ENCODE measurements at places on chromosomes 3 and 15.

- peak; percentile 71 for DNase-seq
Observed at GRCh38 chr3:39065197-39065596, 13.4 kb downstream of the WDR48 start.

DNA sequence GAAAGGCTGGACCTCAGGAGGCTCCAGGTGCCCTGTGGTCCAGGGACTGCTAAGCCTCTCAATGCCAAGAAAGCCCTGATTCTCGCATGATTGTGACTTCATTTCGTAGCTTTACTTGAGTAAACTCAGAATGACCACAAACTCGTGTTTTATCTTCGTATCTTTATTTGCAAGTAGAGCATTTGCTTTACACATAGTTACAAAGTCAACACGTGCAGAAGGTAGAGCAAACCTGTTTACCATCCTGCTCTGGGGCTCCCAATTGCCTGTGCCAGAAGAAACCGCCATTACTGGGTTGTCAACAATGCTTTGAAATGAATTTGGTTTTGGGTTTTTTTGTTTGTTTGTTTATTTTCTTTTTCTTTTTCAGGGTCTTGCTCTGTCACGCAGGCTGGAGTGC, 5.8 kb upstream of the MESP1 start:
- no peak for DNase-seq

DNA sequence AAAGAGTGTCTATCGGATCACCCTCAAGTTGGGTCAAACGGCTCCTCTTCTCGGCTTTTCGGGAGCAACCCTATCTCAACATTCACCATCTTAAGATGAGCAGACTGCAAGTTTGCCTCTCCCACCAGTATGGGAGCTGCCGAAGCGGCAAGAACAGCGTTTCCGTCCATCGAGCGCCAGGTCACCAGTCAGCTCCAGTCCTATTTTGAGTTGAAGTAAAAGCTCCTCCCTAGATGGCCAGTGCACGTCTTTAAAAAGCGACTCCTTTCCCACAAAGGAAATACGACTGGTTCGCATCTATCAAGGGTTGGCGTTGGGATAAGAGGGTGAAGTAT, 369 bp upstream of the U2SURP start:
- no peak for DNase-seq

- no peak for DNase-seq
Observed at GRCh38 chr3:195762249-195762585, 41.4 kb downstream of the MUC20 start.

- DNase-seq = no peak
Observed at GRCh38 chr3:62445275-62445674, 71.9 kb upstream of the FEZF2 start.

GRCh38 chr3:58557491-58557890, 19.7 kb downstream of the FAM107A start:
- DNase-seq = no peak

DNA sequence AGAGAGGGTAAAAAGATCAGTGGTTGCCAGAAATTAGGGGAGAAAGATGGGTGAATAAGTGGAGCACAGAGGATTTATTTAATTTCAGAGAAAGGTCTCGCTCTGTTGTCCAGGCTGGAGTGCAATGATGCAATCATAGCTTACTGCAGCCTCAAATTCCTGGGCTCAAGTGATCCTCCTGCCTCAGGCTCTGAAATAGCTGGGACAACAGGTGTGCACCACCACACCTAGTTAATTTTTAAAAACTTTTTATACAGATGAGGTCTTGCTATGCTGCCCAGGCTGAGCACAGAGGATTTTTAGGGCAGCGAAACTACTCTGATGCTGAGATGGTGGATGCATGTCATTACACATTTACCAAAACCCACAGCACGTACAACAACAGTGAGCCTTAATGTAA, 20.9 kb upstream of the TLE3 start:
- no peak for DNase-seq

GRCh38 chr15:56251315-56252095, 7.8 kb upstream of the RFX7 start:
- no peak for DNase-seq

GRCh38 chr3:157336252-157337009, 100.2 kb upstream of the PTX3 start:
- no peak for DNase-seq

DNA sequence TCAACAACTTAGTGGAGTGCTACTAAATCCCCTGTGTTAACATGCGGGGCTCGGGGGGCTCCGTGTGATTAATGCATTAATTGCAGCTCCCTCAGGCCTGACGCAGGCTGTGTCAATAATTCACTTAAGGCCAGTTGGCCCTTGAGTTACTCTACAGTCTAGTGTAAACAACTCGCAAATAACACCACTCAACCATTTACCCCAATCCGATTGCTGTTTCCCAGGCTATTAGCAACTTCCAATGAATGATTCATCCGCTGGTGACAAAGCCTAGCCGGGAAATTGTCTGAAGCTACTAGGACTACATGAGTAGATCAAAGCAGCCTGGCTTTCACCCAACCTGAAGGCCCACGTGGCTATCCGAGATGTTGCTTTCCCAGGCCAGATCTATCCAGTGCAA, 121.3 kb upstream of the SOX14 start:
- no peak for DNase-seq

DNA sequence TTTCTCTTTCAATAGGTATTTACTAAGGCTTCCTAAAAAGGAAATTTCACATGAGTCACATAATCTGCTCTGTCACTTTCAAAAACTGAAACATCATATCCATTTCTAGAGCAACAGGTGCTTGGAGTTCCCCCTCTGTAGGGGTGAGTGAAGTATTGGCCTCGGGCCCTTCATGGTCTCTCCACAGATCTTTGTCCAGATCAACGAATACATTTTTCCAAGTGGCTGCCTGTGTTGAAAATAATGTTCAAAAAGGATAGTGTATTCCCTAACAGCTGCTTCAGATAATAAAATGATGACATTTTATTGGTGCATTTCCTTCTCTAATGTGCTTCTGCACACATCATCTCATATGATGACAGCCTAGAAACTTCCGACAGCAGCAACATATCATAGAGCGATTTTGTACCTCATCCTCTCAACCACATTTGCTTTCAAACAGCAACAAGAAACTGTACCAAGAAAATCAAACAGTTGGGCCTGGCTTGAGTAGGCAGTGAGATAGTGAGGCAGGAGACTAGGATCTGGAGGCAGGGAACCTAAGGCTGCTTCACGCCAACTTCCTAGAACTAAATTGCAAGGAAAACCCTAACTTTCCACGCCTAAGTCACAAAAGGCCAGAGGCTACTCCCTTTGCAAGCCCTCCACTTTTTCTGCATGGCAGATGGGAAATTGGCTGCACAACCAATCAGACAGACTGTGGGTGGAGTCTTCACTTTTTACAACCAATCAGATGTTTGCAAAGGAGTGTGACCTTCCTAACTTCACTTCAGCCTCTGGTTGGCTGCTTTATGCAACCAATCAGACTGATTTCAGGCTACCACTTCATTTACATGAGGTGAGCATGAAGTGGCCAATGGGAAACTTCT, 340.2 kb downstream of the LRRC3B start:
- DNase-seq = no peak

GRCh38 chr3:42572278-42572677, 9.5 kb downstream of the SEC22C start:
- DNase-seq = peak; percentile 58

DNA sequence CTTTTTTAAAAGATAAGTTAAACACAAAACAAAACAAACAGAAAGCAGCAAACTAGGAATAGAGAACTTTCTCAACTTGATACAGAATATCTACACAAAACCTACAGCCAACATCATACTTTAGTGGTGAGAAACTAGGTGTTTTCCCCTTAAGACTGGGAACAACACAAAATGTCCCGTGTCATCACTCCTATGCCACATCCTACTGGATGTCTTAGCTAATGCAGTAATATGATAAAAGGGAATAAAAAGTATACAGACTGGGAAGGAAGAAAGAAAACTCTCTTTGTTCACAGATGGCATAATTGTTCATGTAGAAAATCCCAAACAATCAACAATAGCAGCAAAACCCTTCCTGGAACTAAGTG, 45.9 kb downstream of the TMEM45A start:
- no peak for DNase-seq

- DNase-seq = no peak
Observed at GRCh38 chr3:165254812-165255211, 58.6 kb upstream of the SLITRK3 start.

GRCh38 chr3:194265505-194265892, 85.6 kb downstream of the CPN2 start:
- peak; percentile 93 for DNase-seq

DNA sequence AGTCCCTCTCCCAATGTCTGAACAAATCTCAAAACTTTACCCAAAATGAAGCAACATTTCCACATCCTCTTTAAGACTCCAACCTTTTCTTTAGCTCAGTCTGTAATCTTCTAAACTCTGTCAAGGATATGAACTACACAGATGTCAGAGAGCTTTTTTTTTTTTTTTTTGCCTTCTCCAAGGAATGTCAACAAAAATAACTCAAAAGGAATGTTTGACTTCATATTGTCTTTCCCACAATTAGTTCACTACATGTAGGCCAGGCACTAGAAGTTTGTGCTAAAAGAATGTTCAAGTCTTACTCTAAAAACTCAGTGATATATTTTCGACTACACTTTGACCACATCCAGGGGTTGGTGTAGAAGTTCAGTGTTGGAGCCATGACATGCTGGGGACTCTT, 37.1 kb downstream of the ADAMTS9 start:
- peak; percentile 71 for DNase-seq

- peak; percentile 7 for DNase-seq
Observed at GRCh38 chr15:25408428-25408827, 30.4 kb downstream of the UBE3A start.

DNA sequence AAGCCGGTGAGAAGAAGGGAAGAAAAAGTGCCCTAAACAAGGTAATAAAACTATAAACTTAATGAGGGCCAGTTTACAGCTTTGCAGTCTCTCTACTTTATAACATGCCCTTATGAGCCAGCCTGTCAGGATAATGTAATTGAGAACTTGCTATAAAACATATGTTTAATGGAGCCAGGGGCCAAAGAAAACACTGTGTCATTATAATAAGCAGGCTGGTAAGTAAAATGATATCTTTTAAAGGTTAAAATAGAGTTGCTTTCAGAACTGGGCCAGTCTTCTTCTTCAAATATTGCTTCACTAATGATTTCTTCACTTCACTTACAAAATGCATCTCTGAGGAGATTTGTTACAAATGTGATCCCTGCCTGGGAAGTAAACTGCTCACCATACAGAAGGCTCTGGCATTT, 192.5 kb downstream of the SHOX2 start:
- peak; percentile 22 for DNase-seq

GRCh38 chr3:141996437-141996836, 120.0 kb downstream of the ATP1B3 start:
- DNase-seq = no peak

- DNase-seq = no peak
Observed at GRCh38 chr3:46337911-46338310, 16.0 kb upstream of the CCR2 start.

- DNase-seq = no peak
Observed at GRCh38 chr3:33091746-33092145, 5.2 kb downstream of the GLB1 start.

GRCh38 chr3:134801204-134801958, 6.3 kb downstream of the EPHB1 start:
- DNase-seq = no peak

DNA sequence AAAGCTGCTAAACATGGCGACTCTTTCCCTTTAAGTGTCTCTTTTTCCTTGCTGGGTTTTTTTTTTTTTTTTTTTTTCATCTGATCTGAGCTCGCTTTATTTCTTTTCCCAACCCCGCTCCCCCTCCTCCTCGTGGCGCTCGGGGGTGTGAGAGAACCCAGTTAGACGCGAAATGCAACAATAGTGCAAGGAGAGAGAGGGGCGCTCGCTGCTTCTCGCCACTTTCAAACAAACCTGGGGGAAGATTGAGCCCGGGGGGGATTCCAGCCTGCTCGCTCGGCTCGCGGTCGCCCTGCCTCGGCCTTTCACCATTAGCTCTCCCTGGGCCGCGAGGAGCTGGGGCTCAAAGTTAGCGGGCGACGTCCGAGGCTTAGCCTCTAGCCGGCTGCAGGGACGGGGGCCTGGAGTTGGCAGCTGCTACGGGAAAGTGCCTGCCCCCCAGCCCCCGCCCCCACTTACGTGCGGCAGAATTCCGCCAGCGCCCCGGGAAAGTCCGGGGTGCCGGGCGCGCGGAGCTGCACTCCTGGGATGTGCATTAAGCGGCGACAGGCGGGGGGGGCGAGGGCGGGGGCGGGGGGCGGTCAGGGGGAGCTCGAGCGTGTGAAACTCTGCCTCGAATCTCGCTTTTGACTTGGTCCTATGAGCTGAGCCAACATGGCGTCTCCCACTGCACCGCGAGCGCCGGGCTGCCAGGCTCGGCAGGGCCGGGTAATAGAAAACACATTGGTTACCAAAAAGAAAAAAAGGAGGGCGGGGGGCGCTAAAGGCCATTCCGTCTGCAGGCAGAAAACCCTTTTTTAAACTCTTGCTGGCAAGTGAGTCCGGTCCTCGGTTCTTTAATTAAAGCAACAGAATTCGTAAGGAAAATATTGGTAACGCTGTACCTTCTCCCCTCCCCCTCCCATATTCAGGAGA, 10.4 kb downstream of the NR2F2 start:
- DNase-seq = peak; percentile 70

GRCh38 chr3:195056506-195056905, 214.5 kb downstream of the XXYLT1 start:
- DNase-seq = no peak

DNA sequence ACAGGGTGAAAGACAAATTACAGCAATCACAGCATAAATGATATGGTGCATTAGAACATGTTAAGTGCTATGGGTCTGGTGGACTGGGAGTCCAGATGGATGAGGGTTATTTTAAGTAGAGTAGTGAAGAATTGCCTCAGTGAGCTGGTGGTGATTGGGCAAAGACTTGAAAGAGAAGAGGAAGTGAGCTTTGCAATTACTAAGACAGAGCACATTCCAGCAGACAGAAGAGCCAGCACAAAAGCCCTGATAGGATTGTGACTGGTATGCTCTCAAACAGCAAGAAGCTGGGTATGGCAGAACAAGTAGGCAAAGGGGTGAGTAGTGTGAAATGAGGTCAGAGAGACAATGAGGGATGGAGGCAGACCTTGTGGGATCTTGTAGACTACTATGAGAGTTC, 2.1 kb upstream of the ACKR4 start:
- DNase-seq = peak; percentile 48

DNA sequence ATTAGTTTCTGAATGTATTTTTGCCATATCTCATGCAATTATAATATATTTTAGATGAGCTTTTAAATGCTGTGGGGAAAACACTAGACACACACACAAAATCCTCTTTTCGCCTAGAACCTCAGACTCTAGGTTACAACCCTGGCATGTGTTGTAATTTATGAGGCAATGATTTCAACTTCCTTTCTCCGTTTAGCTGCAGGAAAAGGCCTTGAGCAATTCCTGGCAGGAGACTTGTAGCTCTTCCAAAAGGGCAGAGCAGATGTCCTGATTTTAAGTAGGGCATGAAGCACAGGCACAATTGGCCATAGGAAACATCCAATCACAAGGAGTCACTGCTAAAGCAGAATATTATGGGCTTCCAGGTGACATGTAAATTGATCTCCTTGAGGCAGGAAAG, 82.0 kb downstream of the GPR156 start:
- DNase-seq = peak; percentile 89

- no peak for DNase-seq
Observed at GRCh38 chr15:48253172-48253571, 47.1 kb downstream of the SLC12A1 start.

- no peak for DNase-seq
Observed at GRCh38 chr15:90055182-90055581, 47.1 kb downstream of the IDH2 start.

- no peak for DNase-seq
Observed at GRCh38 chr3:123818324-123818920, 65.7 kb downstream of the MYLK start.

- DNase-seq = peak; percentile 73
Observed at GRCh38 chr15:89898614-89899294, 5.0 kb upstream of the AP3S2 start.

- DNase-seq = no peak
Observed at GRCh38 chr3:160768918-160769317, 12.9 kb downstream of the PPM1L start.

Measured in AG20443 (cell line).